ENCODE measurements at places on chromosomes 4 and X.
A peak's percentile ranks its signal among the peaks of the same experiment; 100 is the strongest.

GRCh38 chr4:10619220-10619619, 65.3 kb downstream of the CLNK start:
- no peak for DNase-seq

- DNase-seq = no peak
These were observed 136.3 kb downstream of the AMMECR1 start for GRCh38 chrX:110181459-110182137.

- no peak for DNase-seq
These were observed 58.2 kb downstream of the ANXA10 start for GRCh38 chr4:168150420-168151050.

- DNase-seq = no peak
These were observed 99.7 kb upstream of the CXorf66 start for GRCh38 chrX:140064993-140065392.

DNA sequence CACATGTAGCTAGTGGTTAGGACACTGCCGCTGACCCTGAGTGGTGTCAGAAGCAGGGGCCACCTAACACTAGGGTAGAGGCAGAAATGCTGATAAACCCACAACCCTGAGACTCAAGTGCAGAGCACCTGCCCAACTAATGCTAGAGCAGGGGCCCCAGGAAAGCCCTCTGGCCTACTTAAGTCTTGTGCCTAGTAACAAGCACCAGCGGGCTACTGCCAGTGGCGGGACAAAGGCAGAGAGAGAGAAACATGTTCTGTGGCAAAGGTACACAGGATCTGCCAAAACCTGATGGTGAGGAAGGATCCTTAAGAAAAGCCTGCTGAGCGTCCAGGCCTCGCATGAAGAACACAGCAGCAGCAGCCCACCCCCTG, 172.4 kb downstream of the PRDM5 start:
- DNase-seq = no peak

- DNase-seq = no peak
These were observed 62.6 kb downstream of the COQ2 start for GRCh38 chr4:83221897-83222441.

DNA sequence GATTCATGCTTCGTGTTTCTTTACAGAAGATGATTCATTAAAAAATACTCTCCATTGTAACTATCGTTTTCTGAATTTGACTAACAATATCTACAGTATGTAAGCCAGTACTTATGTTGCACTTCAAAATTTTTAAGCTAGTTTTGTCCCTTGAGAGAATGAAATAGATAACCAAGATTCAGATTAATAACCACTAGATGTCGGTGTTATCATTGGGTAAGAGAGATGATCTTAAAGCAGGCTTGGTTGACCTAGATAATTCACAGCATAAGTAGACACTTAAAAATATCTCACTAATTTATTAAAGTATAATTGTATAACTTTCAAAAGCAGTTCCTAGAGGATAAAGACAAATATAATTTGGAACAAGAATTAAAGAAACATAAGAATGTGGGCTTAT, 430.9 kb downstream of the C4orf33 start:
- no peak for DNase-seq

GRCh38 chrX:135944486-135944885, 29.3 kb downstream of the MMGT1 start:
- no peak for DNase-seq

DNA sequence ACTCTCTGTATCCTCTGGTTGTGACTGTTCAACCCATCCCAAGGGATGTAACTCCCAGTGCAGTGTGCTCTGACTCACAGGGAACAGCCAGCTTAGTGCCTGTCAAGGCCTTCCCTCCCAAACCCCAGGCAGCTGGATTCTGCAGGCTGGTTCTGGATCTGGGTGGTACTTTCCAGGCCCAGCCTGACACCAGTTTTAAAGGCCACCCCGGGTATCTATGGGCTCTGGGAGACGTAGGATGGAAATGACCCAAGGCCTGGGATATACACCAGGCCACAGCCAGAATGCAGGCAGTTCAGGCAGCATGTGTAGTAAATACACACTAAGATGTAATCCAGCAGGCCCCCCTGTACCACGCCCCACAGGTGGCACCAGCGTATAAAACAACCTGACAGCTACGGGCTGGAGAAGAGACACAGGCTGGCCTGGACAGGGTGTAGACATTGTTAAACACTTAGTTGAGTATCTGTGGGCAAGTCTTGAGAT, 64.2 kb downstream of the SPINK2 start:
- no peak for DNase-seq

DNA sequence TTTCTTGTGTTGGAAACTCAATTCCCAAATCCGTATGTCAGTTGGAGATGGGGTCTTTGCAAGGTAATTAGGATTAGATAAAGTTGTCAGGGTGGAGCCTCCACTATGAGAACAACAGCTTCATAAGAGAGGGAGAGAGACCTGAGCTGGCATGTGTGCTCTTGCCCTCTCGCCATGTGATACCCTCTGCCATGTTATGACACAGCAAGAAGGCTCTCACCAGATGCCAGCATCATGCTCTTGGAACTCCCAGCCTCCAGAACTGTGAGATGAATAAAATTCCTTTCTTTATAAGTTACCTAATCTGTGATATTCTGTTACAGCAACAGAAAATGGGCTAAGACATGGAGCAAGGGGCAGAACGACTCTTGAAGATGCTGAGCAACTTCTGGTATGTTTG, 201.9 kb upstream of the BOD1L1 start:
- no peak for DNase-seq

DNA sequence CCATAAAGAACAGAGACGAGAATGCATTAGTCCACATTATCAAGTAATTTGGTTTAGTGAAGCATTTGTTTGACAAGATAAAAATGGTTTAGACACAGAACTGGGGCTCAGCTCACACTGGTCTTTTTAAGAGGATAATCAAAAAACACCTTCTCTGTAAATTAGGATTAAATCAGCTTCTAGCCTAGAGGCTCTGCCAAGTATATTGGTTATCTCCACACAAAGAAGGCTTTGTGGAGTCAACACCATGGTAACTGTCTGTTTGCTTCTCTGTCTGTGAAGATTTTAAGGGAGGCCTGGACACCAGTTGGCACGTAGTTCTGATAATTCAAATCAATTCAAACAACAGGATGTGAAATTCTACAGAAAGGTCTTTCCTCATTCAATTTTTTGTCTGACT, 687.0 kb downstream of the DMD start:
- no peak for DNase-seq

GRCh38 chrX:149470955-149471354, 34.2 kb downstream of the IDS start:
- DNase-seq = peak; percentile 20

GRCh38 chrX:2913118-2913517, 16.0 kb downstream of the ARSD start:
- no peak for DNase-seq

DNA sequence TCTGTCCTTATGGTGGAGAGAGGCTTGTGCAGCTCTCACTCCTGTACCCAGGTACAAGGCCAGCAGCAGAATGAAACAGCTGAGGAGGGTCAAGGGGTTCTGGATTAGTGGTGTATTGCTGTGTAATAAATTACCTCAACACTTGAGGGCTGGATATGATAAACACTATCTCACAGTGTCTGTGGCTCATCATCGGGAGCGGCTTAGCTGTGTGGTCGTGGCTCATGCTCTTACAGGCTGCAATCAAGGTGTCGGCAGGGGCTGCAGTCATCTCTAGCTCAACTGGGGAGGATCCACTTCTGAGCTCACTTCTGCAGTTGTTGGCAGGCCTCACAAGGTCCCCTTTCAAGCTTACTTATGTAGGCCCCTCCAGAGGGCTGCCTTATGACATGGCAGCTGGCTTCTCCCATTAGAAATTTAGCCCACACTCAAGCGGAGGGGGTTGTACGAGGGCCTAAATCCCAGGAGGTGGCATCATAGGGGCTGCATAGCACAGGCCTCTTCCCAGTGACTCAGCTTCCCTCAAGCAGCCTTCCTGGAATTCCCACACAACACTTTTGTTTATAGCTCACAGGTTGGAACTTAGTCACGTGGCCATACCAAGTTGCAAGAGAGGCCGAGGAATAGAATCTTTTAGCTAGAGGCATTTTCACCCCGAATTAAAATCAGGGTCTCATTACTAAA, 148.2 kb upstream of the RPS6KA3 start:
- no peak for DNase-seq

DNA sequence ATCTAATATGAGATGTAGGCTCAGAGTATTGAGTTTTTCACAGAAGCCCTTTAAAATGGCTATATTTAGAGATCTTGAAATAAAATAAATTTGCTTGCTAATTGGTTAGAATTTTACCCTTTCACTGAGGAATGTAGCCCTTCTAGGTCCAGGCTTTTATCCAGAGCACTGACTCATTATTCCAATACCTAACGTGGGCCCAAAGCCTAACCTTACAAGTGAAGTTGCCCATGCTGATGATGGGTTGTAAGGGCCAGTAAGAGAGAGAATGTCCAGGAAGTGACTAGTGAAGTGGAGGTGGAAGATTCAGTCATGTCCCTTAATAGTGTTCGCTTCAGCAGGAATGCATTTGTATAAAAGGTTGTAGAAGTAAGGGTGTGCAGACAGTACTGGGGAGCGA, 155.9 kb downstream of the STIM2 start:
- no peak for DNase-seq

- no peak for DNase-seq
These were observed 313.0 kb downstream of the DCTD start for GRCh38 chr4:182604161-182604622.

GRCh38 chrX:49230500-49231232, 2.5 kb downstream of the CACNA1F start:
- DNase-seq = no peak

- no peak for DNase-seq
These were observed 9.3 kb upstream of the ADH1C start for GRCh38 chr4:99361899-99362275.

- DNase-seq = no peak
These were observed 28.5 kb upstream of the RTL3 start for GRCh38 chrX:78687586-78687985.

DNA sequence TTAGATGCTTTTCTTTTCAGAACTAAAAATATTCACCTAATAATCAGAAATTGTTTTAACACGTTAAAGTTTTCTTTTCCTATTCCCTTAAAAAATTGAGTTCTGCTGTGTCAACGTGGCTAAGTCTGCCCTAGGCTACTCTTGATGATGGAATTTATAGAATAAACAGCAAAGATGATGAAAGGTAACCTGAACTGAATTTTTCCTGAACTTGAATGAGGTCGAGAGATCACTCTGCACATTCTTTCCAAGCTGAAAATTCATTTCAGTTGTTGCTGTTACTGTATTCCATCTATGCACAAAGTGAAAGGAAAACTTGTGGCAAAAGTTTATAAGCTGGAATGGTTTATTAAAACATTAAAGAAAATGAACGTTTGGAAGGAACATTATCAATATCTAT, 245.9 kb upstream of the GIMD1 start:
- DNase-seq = no peak

DNA sequence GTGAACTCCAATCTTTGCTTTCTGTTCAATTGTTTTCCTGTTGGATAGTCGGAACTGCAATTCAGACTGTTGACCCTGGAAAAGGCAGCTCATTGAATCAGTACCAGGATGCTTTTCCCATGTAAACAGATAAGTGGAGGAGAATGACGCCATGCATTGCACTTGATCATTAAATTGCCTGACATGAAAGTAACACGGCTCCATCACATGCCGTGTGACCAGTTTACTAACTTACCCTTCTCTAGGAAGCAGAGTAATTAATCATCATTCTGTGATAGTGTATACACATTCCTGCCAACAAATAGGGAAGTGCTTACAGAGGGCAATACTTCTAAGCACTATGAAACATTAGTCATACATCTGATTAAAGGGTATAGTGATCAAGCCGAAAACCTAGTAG, 101.4 kb downstream of the PPARGC1A start:
- no peak for DNase-seq

- no peak for DNase-seq
These were observed 50.0 kb downstream of the COMMD8 start for GRCh38 chr4:47413521-47413920.

DNA sequence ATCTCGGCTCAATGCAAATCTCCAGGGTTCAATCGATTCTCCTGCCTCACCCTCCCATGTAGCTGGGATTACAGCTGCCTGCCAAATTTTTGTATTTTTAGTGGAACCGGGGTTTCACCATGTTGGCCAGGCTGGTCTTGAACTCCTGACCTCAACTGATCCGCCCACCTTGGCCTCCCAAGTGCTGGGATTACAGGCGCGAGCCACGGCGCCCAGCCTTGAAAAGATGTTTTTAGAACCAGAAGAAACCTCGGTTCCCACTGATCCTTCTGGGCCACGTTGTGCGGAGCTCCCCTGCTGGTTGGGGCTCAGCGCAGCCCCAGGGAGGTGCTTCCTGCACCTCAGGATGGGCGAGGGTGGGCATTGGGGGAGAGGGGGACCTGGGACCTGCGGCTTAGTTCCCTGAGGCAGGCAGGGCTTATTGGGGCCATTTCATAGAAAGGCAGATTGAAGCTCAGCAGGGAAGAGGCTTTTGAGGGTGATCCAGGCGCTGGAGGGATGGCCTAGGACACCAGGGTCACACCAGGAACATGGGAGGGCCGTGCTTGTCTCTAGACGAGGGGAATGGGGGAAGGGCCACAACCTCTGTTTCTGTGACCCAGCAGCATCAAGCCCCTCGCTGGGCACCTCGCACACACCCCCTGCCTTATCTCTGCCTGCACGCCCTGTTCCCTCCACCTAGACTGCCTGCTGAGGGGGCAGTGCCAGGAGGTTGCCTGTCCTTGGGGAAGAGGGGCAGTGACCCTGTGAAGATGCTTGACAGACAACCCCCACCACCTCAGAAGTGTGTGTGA, 6.3 kb upstream of the ADD1 start:
- no peak for DNase-seq

DNA sequence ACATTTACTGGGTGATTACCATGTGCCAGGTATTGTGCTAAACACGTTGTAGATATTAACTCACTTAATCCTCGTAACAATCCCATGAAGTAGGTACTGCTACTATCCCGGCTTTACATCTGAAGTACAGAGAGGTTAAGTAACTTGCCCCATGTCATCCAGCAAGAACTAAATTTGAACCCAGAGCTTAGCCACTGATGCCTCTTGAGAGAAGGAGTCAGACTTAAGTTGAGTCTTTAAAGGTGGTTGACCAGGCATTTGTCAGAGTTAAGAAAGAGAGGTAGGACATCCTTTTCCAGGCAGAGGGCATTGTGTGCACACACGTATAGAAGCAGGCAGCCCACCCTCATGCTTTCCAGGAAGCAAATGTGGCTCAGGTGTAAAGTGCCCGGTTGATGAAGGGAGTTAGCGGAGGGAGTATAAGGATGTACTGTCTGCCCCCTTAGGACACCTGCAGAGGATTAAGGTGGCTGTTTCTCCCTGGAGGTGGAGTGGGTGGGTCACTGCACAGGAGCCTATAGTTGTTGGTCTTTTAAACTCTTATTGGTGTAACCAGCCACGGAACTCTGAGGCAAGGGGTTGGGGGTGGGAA, 335 bp upstream of the CD38 start:
- no peak for DNase-seq

DNA sequence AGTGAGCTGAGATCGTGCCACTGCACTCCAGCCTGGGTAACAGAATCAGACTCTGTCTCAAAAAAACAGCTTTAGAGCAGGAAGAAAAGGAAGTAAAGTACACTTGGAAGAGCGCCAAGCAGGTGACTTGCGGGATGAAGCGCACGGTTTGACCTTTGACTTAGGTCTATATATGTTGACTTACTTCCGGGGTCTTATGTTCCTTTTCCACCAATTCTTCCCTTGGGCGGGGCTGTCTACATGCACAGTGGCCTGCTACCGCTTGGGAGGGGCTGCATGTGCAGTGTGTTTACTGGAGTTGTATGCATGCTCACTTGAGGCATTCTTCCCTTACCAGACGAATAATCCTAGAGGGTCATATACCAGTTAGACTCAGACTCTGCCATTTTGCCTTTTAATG, 108.6 kb downstream of the APOOL start:
- no peak for DNase-seq

Data from forelimb muscle (tissue), 1 donor.